Ovary (tissue), 10 donors: ENCODE measurements at places on chromosomes 2 and 18. TPM values are rescaled to one million over a fixed set of nuclear protein-coding genes. Genes with fewer than 3 reads are reported as not detected.

- DNase-seq, result no peak
Measured at GRCh38 chr2:176099159-176099727, 352 bp upstream of the HOXD12 start.

Gene SERPINB13
- total RNA-seq, result not detected

GRCh38 chr18:55833543-55833942 is 245.6 kb upstream of the TCF4 start:
- DNase-seq, result no peak

- DNase-seq, result no peak
Measured at GRCh38 chr2:128413014-128413717, 94.5 kb upstream of the HS6ST1 start.

DNA sequence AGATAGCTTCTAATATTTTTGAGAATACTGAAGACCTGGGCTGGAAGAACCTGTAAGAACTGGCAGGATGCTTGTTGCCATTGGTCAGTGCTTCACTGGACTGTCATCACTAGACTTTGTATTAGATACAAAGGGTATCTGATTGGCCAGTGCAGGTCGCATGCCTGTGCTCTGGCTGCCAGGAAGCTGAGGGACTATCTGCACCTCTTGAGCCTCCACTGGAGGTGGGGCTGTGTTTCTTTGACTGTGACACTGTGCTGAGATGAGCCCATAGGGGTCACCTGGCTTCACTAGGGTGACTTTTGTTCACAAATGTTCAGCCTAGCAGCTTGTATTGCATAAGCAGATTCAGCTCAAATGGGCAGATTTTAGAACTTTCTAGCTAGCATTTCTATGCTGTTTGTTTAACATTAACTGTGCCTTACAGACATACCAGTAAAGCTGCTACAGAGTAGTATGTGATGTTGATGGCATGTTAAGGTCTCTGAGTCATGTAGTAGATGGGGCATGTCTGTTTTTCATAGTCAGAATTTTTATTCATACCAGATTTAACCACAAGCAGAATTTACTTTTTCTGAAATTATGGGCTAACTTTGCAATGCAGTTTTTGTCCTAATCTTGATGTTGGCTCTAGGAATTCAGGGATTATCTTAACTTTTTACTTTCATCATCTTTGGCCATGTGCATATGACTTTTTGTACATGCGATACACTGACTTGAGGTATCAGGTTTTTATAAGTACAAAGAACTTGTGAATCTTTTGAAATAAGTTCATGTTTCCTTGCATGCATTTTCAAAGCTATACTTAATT is 56.1 kb downstream of the RHBDD1 start:
- no peak for DNase-seq

Gene LOXL3
- total RNA-seq, result 2.3 TPM
